ENCODE measurements at places on chromosomes 6 and 20. TPM values are rescaled to one million over a fixed set of nuclear protein-coding genes. Genes with fewer than 3 reads are reported as not detected.

GRCh38 chr6:63319939-63320338 is at the start of gene LGSN:
Gene LGSN, minus strand, starts transcription at chr6:63319983. Its CDS starts 40 bp downstream, at chr6:63319943.
- no peaks in the 10 kb centered on the region for H3K36me3 ChIP-seq
- no peak within 1 kb of the TSS for H3K4me3 ChIP-seq
- no peak for DNase-seq
- H3K27me3 ChIP-seq: no peaks in the 10 kb centered on the region

DNA sequence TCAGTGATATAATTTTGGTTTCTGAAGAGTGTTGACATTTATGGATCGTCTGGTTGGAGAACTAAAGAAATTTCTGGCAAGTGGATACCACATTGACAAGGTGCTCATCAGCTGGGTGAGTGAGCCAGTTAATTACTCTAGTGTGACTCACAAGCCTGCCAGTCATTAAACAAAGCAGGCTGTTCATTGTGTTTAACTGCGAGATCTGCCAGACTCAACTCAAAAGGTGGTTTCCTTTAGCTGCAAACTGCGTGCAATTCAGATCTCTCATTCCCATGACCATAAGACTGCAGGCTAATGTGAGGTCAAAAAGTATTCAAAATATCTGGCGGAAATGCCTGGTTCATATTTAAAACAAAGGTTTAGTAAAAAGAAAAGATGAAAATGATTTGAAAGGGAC is 32.5 kb upstream of the IYD start:
- H3K4me3 ChIP-seq: no peak overlapping the region
- DNase-seq: no peak
- H3K27me3 ChIP-seq: no peaks in the 10 kb centered on the region
- no peaks in the 10 kb centered on the region for H3K36me3 ChIP-seq

Gene LY6G5C
- not detected for total RNA-seq

GRCh38 chr20:35301426-35301825 is 9.2 kb upstream of the FAM83C start:
- no peak for DNase-seq
- no peaks in the 10 kb centered on the region for H3K27me3 ChIP-seq
- H3K4me3 ChIP-seq: no peak overlapping the region
- H3K4me1 ChIP-seq: peaks cover 9% of the 10 kb centered on the region

Gene IL20RA
- total RNA-seq: 2.4 TPM

Measured in GM23338 (cell line).